ENCODE measurements at places on chromosomes 5 and 9.
A peak's percentile ranks its signal among the peaks of the same experiment; 100 is the strongest.

- DNase-seq = no peak
These were observed 21.6 kb downstream of the CATSPER3 start for GRCh38 chr5:134989266-134989830.

- DNase-seq = peak; percentile 4
These were observed 69.6 kb upstream of the SLC30A5 start for GRCh38 chr5:69024241-69024651.

- no peak for DNase-seq
These were observed 14.2 kb upstream of the FRRS1L start for GRCh38 chr9:109181284-109181683.

DNA sequence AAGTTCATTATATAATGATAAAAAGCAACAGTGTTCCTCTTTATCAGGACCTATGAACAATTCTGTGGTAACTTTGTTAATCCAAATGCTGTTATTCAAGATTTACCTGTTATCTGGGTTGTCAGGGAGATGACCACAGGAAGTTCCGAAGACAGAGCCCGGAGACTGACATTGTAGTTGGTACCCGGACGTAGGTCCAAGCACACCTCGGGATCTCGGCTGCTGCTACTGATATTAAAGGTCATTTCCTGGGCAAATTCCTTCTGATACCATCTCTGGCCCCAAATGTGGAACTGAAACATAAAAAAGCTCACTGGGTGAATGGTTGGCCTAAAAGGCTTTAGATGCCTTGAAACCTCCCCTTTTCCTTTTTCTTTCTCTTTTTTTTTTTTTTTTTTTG, 96.7 kb downstream of the SUSD1 start:
- DNase-seq = no peak

DNA sequence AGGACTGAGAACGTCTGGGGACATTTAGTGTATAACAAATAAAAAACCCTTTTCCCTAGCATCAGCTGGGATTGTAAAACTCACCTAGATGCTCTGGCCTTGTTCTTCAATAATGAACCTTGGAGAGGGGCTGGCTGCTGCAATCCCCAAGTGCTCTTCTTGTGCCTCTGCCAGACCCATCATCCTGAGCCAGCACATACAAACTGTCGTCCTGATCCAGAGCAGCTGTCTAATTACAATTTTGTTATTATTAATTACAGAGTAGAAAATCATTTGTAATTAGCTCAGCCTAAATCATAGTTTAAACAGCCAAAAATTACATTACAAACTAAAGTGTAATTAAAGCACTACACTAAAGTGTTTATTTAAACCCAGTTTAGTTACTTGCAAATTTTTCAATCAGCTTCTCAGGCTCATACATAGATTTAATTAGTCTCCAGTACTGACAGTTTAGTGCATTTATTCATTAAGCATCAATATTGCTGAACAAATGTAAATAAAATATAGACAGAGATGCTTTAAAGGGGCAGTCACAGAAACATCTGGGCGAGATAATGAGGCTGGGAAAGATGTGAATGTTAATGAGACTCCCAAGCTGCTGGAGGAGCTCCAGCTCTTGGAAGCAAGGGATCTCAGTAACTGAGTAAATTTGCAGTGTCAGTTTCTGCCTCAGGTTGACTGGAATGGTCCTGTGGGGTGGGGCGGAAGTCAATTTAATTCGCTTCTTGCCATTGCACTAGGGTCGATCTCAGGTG, 632.3 kb upstream of the TLE4 start:
- DNase-seq = peak; percentile 3

DNA sequence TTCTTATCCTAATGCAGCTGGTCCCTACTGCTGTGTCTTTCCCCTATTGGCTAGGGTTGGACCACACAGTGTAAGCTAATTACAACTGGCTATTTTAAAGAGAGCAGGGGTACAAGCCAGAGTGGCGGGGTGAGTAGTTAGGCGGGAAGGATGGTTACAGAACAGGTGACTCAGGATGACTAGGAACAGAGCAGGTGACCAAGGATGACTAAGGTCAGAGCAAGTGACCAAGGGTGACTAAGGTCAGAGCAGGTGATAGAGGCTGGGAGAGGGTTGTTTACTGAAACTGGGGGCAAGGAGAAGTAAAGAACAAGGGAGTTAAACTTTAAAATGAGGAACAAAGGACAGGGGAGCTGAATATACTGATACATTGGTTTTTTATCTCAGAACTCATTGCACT, 125.4 kb downstream of the PTTG1 start:
- no peak for DNase-seq

Data from DMS 273 treated with DMSO at 0.1 percent for 48 hours (cell line).